ENCODE measurements at places on chromosomes 2 and 18.

- DNase-seq, result no peak
These were observed 76.1 kb downstream of the MBP start for GRCh38 chr18:77056344-77057005.

GRCh38 chr2:48036312-48036711, 130.0 kb upstream of the FBXO11 start:
- no peak for DNase-seq

- DNase-seq, result no peak
These were observed 965 bp downstream of the SIX3 start for GRCh38 chr2:44942304-44943030.

- DNase-seq, result no peak
These were observed 203.2 kb downstream of the DLGAP1 start for GRCh38 chr18:4251873-4252272.

GRCh38 chr18:7941533-7941932, 374.4 kb downstream of the PTPRM start:
- no peak for DNase-seq

DNA sequence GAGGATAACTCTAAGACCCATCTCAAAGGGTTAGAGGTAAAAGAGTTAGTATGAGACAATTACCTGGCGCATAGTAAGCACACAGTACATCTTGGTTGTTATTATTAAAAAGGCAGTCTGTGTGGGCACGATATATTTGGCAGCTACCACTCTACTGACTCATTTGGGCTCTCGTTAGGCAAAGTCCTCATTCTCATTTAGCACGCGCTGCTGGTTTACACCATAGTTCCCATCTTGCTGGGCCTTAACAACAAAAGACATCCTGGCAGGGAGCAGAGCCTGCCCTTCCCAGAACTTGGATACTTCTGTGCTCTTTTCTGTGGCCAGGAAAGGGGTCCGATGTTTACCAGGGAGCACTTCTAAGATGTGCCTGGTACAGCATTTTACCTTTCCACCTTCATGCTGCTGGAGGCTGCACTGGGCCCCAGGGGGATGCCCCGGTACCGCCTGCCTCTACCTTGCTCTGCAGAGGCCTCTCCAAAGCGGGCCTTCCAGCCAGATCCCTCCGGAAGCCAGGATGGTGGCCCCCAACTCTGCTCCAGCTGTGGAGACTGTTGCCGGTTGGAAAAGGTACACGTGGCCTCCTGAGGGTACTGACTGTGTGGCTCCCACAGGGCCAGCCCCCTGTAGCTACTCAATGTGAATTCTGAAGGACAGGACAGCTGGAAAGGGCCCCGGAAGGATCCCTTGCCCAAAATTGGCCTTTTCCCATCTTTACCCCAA, 15.0 kb downstream of the GLI2 start:
- DNase-seq, result no peak

DNA sequence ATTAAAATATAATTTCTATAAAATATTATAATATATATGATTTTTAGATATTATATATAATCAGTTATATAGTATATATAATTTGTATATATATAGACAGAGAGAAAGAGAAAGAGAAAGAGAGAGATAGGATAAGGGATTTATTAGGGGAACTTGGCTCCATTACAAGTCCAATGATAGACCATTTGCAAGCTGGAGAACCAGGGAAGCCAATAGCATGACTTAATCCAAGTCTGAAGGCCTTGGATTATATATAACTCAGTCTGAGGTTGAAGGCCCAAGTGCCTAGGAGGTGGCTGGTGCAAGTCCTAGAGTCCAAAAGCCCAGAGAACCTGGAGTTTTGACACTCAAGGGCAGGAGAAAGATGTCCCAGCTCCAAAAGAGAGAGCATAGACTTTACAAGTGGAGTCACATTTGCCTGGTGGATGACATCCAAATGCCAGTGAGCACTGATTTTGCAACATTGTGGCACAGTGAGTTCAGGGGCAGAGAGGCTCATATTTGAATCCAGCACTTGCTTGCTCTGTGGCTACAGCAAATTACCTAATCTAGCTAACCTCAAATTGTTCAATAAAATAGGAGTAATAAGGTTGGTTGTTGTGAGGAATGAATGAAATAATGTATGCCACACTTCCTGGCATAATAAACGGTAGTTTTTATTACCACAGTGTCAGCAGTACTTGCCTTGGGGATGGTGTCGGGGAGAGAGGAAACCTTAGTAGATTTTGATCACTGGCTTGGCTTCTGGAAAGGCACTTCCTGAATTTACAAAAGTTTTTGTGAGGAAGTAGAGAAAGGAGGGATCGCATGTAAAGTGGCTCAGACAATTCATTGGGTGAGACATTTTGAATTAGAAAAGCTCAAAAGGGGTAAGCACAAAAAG, 69.6 kb upstream of the CD28 start:
- no peak for DNase-seq

DNA sequence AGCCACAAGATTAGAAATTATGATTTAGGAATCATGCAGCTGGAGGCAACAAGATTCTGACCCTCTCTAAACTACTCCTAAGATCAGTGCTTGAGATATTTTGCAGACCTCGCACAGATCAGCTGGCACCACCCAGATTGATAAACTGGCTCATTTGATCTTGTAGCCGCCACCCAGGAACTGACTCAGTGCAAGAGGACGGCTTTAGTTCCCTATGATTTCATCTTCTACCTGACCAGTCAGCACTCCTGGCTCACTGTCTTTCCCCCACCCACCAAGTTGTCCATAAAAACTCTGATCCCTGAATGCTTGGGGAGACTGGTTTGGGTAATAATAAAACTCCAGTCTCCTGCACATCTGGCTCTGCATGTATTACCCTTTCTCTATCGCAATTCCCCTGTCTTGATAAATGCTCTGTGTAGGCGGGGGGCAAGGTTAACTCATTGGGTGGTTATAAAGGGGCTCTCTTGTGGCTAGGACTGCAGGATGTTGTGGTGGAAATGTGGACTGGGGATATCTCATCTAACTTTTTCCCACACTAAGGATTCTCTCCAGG, 96.1 kb downstream of the ARL6IP6 start:
- no peak for DNase-seq

DNA sequence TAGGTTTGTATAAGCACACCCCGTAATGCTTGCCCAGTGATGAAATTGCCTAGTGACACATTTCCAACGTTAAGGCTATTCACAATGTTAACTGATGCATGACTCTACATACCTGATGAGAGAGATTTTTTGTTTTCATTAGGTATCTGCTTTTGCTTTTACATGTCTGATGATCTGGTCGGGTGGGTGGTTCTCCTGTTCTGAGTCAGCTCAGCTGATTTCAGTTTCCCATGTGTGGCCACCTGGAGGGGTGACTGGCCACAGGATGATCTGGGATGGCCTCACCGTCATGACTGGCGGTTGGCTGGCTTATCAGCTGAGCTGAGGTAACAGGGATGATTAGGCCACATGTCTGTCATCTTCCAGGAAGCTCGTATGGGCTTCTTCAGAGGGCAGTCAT, 33.8 kb upstream of the ACYP2 start:
- no peak for DNase-seq

DNA sequence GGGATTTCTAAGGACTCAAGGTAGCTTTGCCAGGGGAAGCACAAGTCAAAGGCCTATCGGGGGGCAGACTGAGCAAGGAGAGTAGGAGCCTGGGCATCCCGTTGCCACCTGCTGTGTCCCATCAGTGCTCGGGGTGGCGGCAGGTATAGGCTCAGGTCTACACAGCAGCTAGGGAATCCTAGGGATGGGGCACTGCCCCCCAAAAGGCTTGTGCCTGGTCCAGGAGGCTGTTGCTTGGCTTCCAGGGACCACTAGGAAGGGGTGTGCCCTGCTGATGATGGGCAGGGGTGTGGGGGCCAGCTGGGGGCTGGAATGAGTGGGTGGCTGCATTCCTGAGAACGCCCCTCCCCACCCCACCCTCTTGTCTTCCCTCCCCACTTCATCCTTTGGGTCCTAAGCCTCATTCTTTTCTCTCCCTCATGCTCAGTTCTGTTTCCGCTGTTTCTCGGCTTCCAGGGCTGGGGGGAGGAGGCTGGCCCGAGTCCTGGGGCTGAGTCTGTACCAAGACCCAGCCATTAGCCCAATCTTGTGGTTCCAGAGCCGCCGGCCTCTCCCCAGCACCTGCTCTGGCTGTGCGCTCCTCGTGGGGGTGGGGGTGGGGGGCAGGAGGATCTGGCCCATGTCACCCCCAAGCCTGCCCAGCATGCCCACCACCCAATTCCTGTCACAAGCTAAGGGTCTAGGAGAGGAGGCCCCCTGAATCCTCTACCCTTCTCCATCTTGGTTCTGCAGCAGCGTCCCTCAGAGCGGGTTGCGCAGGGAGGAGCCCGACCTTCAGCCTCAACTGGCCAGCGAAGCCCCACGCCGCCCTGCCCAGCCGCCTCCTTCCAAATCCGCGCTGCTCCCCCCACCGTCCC, 12.8 kb downstream of the SPEG start:
- no peak for DNase-seq

- DNase-seq, result no peak
These were observed 20.7 kb upstream of the TTN start for GRCh38 chr2:178827739-178828485.

- no peak for DNase-seq
These were observed 360.1 kb downstream of the NBAS start for GRCh38 chr2:15201009-15201408.
